WTC11 (cell line): ENCODE measurements at places on chromosomes 12 and 14. TPM values are rescaled to one million over a fixed set of nuclear protein-coding genes. Genes with fewer than 3 reads are reported as not detected.

GRCh38 chr12:75864161-75864560 lies 167.4 kb downstream of the PHLDA1 start:
- DNase-seq: no peak

DNA sequence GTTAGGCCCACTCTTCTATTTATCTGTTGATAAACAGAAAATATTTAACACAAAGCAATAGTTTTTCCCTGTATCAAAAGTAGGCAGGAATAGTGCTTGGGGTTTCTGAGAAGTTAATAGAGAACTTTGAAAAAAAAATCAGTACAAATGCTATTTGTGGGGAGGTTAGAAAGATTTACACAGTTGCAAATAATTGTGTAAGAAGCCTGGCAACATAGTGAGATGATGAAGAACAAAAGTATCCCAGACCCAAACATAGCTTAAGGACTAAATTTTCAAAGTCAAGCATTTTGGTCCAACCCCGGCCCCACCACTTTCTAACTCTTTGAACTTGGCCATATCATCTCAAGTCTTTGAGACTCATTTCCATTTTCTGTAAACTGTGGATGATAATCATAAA lies 687.5 kb upstream of the TMEM132C start:
- DNase-seq: no peak

Gene BCL7A
- 14.6 to 19.7 TPM (median 15.8 TPM) in 3 replicates for total RNA-seq

DNA sequence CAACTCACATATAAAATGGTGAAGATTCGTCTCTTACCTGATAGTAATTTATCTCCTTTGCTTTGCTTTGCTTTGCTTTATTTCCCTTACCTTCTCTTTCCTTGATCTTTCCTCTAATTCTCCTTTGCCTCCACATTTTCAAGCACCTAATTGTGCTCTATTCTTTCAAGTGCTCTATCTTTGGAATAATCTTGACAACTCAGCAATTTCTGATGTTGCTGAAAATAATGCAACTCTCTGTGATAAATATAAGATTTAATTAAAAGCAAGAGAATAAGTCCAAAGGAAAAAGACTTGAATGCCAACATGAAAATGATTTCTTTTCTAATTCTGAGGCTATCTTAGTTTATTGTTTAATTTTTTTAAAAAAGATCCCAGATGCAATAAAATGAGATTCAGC lies 139.5 kb upstream of the SYT1 start:
- no peak for DNase-seq

- no peak for DNase-seq
These were observed 107.0 kb upstream of the PTHLH start for GRCh38 chr12:28079539-28079938.

Gene WASHC3
- total RNA-seq: 6.0 to 9.9 TPM (median 9.6 TPM) in 3 replicates

DNA sequence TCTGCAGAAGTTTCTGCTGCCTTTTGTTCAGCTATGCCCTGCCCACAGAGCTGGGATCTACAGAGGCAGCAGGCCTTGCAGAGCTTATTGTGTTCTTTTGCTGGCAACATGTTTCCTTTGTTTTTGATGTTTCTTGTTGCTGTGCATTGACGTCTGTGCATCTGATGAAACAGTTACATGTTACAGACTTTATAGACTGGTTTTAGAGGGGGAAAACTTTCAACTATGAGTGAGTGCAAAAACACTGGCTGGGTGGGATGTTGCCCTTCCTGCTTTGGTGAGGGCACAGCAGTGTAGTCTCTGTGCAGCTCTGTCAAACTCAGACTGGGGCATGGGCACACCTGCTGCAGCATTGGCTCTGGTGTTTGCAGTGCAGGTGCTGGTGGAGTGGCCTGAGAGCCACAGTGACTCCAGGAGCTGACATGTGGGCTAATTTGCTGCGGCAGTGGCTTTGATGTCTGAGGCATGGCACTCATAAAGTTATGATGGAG lies 26.9 kb downstream of the CLEC6A start:
- DNase-seq: no peak

Gene KRT85
- total RNA-seq: not detected in 3 replicates

GRCh38 chr12:94230357-94230905 lies 82.1 kb downstream of the PLXNC1 start:
- no peak for DNase-seq

GRCh38 chr12:31876568-31877424 lies 82.4 kb upstream of the RESF1 start:
- DNase-seq: no peak

Gene DNAH10
- total RNA-seq: 0.07 to 0.11 TPM (median 0.09 TPM) in 3 replicates

GRCh38 chr12:8553088-8553627 lies 12.5 kb upstream of the CLEC4E start:
- DNase-seq: peak; percentile 32
